Activated T-cell treated with anti-CD3 and anti-CD28 coated beads, Interleukin-2, amount 50 U/mL, for 4 hours (primary cell): ENCODE measurements at places on chromosomes 16 and 17. TPM values are rescaled to one million over a fixed set of nuclear protein-coding genes. Genes with fewer than 3 reads are reported as not detected.
A peak's percentile ranks its signal among the peaks of the same experiment; 100 is the strongest.

DNA sequence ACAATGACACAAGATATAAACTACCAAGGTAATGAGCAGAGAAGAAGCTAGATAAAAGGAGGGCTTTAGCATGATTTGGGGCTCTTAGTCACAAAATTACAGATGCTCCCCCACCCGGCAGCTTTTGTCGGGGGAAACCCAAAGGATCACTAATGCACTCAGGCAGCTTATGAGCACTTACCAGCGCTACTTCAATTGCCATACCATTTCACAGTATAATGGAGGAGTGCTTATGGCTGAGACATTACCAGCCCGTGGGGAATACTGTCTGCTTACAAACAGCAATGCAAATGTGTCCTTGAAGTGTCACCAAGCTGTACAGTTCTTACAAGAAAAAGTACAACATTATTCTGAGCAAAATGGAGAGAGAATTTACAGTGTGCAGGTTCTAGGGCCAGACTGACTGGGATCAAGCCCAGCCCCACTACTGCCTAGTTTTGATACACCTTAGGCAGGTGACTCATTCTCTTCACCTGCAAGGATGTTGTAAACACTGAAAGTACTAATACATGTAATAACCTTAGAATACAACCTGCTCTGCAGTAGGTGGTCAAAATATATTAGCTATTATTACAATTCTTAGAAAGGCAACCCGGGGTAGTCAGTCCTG lies 16.3 kb downstream of the ANKFY1 start:
- no peak for DNase-seq

Gene CCDC78
- total RNA-seq: 5.4 TPM

Gene CFAP97D1
- not detected for total RNA-seq

DNA sequence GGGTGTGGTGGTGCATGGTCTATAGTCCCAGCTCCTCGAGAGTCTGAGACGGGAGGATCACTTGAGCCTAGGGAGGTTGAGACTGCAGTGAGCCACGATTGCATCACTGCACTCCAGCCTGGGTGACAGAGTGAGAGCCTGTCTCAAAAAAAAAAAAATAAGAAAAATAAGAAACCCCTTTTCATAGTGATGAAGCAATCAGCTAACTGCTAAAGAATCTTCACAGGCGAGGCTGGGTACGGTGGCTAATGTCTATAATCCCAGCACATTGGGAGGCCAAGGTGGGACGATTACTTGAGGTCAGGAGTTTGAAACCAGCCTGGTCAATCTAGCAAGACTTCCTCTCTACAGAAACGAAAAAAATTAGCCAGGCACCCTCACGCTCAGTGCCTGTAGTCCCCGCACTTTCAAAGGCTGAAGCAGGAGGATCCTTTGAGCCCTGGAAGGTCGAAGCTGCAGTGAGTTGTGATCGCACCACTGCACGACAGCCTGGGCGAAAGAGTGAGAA lies 760 bp downstream of the SLFN12L start:
- DNase-seq: peak; percentile 24

- no peak for DNase-seq
These were observed 228.5 kb downstream of the ABCC12 start for GRCh38 chr16:47927330-47927729.

DNA sequence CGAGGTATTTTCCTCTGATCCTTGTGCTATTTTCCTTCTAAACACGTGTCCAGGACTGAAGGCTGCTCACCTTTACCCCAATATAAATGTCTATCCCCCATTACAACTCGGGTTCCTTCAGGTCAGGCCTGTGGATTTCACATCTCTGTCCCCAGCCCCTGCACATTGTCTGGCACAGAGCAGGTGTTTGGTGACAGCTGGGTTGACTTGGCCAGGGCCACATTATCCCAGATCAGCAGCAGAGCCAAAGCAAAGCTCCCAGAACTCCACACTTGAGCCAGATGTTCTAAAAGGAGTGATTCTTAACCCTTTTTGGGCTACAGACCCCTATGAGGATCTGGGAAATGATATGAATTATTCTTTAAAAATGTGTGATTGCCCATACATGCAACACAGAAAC lies 18.0 kb upstream of the SPATA32 start:
- no peak for DNase-seq

DNA sequence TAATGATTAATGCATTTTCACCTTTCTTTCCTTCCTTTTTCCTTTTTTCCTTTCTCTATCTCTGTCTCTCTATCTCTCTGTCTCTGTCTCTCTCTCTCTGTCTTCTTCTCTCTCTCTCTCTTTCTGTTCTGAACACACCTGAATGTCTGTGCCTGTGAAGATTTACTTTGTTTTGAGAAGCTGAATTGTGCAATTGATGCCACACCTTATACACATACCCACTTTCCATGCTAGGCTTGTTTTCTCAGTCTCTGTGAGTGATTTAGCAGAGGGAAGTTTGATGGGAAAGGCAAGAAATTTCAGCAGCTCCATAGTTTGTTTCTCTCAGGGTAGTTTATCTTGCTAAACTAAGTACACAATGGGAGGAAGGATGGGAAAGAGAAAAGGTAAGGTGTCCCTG lies 9.3 kb upstream of the CAPNS2 start:
- no peak for DNase-seq

GRCh38 chr16:65648101-65648500 lies 526.2 kb upstream of the CDH11 start:
- DNase-seq: no peak

Gene TBC1D28
- not detected for total RNA-seq
